Left kidney (tissue), 8 donors: ENCODE measurements at places on chromosomes 7 and 10.

- no peak for DNase-seq
Measured at GRCh38 chr7:93972029-93972725, 32.0 kb downstream of the BET1 start.

- DNase-seq = no peak
Measured at GRCh38 chr10:77887631-77888355, 38.8 kb downstream of the DLG5 start.

DNA sequence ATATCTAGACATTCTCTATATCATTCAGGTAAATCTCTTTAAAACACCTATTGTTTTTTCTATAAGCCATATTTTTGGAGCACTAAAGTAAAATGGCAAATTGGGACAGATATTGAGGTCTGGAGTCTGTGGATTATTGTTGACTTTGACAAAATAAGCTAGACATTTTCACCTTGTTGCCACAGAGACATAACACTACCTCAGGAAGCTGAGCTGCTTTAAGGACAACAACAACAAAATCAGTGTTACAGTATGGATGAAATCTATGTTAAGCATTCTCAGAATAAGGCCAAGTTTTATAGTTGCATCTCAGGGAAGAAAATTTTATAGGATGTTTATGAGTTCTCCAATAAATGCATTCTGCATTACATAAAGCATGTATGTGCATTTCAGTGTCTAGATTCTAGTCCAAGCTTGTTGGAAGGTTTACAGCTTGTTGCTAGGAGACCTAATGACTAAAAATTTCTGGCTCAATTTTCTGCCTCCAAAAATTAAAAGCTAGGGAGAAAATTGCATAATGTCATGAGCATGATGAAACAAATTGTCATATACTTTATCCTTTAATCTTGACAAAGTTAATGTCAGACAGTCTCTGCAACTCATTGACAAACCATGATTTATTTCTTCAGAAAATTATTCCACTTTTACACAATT, 18.3 kb downstream of the LIPM start:
- peak; percentile 46 for DNase-seq

- no peak for DNase-seq
Measured at GRCh38 chr10:22505911-22506685, 160.8 kb downstream of the SPAG6 start.

GRCh38 chr10:131722525-131723264, 178.1 kb upstream of the PPP2R2D start:
- DNase-seq = no peak

DNA sequence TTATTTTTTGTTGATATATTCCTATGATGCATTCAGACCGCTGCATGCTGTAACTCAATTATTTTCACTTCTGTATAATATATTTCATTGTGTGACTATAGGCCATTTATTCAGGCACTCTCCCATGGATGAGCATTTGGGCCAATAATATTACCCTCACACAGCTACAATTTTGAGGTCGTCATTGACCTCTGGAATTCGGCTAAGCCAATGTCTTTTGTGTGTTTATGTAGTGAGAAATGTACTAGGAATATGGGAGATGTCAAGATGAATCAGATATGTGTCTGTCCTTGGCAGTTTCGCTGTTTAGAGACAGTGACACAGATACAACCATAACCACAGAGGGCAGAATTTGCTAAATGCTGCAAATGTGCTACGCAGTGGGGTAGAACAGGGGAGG, 474.2 kb downstream of the ADRA2A start:
- no peak for DNase-seq

- no peak for DNase-seq
Measured at GRCh38 chr10:81026591-81026990, 488.9 kb downstream of the SH2D4B start.

GRCh38 chr7:31853380-31853779, 166.4 kb downstream of the PPP1R17 start:
- no peak for DNase-seq

DNA sequence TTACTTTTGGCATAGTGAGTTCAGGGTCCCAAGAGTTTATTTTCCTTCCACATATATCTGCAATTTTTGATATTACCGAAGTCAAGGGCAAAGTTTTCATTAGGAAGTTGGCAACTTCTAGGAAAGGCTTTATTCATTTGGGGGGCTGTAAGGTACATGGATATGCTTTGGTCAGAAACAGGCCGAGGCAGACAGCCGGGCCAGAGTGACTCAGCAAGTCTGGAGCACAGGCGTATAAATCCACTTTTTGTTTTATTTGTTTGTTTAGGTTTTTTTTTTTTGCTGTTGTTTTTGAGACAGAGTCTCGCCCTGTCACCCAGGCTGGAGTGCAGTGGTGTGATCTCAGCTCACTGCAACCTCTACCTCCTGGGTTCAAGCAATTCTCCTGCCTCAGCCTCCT, 3.7 kb downstream of the ZNF680 start:
- no peak for DNase-seq

DNA sequence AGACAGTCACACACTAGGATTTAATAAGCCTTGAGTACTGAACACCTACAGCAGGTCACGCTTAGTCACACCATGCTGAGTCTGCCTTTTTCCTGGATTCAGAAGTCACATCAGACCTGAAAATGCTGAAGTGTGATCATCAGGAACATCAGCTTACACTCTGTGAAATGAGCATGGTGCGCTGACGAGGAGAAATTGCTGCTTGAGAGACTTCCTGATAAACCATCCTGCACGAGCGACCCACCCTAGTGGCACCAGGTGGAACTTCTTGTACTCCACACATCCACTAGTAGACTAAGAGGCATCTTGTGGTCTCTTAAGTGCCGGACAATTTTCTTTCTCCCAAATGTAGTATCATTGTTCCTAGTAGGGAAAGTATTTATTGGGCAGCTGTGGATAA, 51.8 kb upstream of the MRLN start:
- DNase-seq = peak; percentile 36

DNA sequence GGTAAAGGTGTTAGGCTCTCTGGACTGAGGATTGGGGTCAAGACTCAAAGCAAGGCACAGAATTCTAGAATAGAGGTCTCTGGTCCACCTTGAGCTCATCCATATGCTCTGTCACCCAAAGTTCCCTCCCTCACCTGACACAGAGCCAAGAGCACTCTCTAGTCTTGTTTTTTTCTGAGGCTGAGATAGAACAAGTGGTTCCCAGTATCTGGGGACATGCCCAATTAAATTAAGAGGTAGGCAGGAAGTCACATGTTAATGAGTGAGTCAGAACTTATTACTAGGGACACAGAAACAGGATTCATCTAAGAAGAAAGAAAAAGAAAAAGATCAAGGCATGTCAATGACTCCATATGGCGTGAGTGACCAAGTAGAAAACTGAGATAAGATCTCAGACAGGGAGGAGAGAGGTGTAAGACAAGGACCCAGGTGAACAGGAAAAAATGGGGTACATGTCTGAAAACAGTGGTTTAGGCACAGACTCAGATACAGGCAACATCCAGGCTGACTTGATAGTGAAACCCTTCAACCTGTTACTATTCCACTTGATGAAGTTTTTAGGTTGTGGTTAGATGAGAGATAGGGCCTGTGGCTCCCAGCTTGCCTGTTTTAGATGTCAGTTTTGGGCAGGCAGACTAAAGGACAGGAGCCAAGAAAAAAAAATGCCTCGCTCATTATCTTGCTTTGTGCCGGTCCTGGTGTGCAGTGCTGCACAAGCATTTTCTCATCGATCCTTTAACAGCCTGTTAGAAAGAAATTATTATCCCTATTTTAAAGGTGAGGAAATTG, 609.9 kb downstream of the CCSER2 start:
- DNase-seq = no peak

DNA sequence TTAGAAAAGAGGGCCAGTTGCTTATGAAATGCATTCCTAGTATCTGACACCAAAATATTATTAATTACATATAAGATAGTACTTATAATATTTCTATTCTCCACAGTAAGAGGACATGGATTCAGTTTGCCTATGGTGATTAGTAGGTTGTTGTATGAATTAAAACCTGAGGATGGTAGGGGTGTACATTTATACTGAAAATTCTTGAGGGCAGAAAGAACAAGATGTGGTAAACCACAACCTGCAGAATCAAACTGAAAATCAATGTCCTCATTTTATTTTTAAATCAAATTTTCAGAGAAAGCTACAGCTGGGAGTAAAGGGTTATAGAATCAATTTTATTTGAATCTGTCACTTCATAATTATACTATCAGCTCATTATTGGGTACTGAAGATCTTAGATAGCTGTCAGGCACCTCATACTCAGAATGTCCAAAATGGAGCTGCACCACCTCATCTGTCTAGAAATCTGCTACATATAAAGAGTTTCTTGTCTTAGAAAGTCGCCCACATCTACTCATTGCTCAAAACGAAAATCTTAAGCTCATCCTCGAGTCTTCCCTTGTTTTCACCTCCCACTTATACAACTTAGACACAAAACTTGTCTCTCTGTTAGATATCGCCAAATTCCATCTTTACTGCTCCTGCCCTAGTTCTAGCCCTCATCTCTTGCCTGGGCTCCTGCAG, 65.4 kb downstream of the MYO3A start:
- no peak for DNase-seq

DNA sequence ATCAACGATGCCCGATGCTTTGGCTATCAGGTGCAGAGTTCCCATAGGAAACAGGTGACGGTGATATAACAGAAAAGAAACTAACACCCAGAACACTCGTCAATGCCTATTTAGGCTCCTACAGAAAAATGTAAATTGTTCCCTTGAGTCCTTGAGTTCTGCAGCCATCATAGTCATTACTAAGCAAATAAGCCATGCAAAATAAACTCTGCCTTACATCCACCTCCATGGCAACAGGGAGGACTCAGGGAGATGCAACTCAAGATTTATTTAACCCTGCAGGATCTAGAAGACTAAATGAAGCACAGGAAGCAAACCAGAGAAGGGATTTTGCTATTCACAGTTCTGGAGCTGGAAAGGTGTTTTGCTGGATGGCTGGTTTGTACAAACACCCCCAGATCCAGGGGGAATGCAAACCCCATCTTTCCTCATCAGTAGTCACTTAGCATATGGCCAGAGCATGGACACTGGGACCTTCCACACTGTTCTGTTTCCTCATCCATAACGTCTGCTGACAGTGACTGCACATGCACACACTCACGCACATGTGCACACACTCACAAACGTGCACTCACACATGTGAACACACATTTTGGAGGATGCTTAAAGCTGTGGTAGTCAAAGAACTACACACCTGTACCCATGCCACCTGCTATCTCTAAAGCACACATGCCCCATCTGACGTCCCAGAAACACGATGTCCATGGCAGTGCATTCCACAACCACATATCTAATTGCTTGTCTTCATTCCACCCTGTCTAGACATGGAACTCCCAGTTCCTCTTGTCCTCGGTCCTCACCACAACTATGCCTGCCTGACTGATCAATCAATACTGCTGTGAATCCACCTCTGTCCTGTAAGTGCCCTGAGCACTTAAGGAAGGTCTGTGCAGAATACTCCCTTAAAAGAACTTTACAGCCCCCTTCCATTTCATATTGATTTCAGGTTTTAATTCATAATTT, 178.2 kb downstream of the COBL start:
- no peak for DNase-seq

- DNase-seq = no peak
Measured at GRCh38 chr7:92331508-92331907, 85.7 kb downstream of the ANKIB1 start.

GRCh38 chr7:152666078-152666477, 9.9 kb downstream of the XRCC2 start:
- DNase-seq = no peak

DNA sequence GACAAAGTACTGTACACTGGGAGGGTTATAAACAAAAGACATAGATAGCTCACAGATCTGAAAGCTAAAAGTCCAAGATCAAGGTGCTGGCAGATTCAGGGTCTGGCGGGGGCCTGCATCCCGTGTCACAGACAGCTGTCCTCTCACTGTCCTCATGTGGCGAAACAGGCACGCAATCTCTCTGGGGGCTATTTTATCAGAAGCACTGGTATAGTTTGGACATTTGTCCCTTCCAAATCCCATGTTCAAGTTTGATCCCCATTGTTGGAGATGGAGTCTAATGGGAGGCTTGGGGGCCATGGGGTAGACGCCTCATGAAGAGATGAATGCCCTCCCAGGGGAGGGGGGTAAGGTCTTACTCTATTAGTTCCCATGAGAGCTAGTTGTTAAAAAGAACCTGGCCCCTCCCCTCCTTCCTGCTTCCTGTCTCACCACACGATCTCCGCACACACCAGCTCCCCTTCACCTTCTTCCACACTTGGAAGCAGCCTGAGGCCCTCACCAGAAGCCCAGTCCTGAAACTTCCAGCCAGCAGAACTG, 72.5 kb upstream of the UCN3 start:
- no peak for DNase-seq

DNA sequence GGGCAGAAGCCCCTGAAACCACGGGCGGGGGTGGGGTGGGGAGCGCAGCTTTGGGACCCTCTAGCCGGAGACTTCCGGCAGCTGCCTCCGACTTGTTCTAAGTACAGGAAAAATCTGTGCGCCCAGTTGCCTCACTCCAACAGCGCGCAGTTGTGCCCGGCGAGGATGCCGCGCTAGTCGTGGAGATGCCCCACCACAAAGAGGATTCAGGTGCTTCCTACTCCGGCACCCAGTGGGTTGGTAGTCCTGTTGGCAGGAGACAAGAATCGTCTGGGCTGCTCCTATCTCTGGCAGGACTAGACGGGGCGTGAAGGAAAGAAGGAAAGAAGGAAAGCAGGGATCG, 465 bp upstream of the NPY start:
- no peak for DNase-seq

DNA sequence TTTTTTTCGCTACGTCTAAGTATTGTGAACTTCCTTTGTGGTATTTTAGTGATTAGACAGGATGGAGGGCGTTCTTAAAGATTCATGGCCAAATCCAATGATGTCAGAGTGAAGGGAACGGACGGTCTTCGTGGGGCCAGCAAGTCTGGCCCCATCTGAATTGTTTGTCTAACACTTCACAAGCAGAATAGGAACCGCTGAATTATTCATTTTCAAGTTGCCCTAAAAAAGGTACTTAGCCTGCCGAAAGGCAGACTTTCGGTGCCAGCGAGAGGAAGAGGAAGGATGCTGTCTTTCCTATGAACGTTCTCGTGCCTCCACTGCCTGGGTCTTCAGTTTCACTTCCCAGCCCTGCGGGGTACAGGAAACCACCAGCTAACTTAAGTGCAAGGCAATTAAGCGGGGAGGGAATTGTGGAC, 145.7 kb upstream of the SH2B2 start:
- DNase-seq = no peak

DNA sequence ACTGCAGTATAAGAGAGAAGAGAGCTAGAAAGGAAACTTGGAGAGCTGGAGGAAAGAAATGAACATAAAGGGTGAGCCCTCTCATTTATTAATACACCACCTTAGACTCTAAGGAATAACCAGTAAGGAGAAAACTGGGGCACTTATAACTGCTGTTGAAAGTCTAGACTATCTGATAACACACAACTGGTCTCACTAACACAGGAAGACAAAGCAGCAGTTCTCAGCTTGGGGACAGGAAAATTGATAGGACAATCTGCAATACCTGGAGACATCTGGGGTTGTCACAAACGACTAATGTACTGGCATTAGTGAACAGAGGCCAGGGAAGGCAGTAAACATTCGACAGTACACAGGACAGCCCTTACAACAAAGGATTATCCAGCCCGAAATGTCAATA, 6.8 kb downstream of the ELMO1 start:
- DNase-seq = no peak
